ENCODE measurements at places on chromosomes 6 and 20.

DNA sequence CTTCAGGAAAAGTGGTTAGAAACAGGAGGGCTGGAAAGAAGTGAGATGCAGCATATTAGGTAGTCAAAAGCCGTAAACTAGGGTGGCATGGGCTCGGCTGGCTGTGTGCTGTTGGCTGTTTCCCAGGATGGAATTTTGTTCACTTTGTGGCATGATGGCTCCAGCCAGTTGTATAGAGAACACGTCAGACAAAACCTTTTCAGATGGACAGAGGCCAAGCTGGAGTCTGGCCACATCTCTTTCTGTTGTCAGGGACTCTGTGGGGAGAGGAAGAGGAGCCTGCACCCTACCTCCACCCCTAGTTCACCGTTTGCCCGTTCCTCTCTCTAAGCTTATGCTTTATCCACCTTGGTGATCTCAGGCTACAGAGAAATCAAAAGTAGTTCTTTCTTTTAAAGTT, 22.0 kb downstream of the C6orf89 start:
- DNase-seq, result no peak

GRCh38 chr6:65280060-65280459, 427.0 kb downstream of the EYS start:
- no peak for DNase-seq

DNA sequence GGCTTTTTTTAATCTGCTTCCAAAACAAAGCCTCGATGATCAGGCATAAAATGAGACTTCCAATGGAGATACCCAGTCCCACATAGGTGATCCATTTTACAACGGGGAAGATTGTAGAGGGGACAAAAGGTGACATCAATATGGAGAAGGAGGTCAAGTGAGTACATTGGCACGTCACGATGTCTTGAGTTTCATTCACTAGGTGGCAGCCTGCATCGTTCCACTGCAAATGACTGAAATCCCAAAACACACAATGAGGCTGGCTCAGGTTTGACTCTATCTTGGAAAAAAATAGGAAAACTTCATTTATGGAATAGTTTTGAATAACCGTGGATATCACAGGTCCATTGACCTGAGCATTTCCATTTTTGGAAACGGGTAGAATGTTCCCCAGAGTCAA, 32.5 kb downstream of the ADGRF1 start:
- no peak for DNase-seq

- no peak for DNase-seq
Measured at GRCh38 chr6:148521586-148521985, 178.9 kb downstream of the SASH1 start.

DNA sequence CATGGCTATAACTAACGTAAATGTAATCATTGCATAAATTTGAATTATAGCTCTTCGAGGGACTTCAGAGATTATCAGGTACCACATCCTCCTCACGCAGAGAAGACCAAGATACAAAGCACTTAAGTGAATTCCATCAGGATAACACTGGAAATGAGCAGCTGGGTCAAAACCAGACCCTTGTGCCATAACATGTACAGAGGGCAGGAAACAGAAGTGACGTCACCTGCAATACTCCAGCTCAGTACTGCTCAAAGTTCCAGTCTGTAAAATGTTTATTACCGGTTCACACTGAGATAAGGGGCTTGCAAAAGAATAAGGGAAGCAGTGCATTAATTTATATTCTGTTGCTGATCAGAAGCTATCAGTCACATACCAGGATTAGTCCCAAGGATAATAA, 45.8 kb downstream of the RGS17 start:
- no peak for DNase-seq

GRCh38 chr6:35581633-35582032, 68.9 kb upstream of the TULP1 start:
- DNase-seq, result no peak

GRCh38 chr20:47247972-47248371, 108.5 kb downstream of the ZMYND8 start:
- DNase-seq, result no peak

- DNase-seq, result no peak
Measured at GRCh38 chr20:25632940-25633790, 9.4 kb upstream of the NANP start.

GRCh38 chr6:117540670-117541069, 58.2 kb downstream of the DCBLD1 start:
- no peak for DNase-seq
